ENCODE measurements at places on chromosomes 5 and 9. TPM values are rescaled to one million over a fixed set of nuclear protein-coding genes. Genes with fewer than 3 reads are reported as not detected.

FOXD4L3 gene
- total RNA-seq = 0.36 TPM

ACER2 gene
- 7.5 TPM for total RNA-seq

SPATA31C1 gene
- total RNA-seq = not detected

GRCh38 chr5:163190283-163190682 is 247.1 kb upstream of the CCNG1 start:
- no peak for DNase-seq

DNA sequence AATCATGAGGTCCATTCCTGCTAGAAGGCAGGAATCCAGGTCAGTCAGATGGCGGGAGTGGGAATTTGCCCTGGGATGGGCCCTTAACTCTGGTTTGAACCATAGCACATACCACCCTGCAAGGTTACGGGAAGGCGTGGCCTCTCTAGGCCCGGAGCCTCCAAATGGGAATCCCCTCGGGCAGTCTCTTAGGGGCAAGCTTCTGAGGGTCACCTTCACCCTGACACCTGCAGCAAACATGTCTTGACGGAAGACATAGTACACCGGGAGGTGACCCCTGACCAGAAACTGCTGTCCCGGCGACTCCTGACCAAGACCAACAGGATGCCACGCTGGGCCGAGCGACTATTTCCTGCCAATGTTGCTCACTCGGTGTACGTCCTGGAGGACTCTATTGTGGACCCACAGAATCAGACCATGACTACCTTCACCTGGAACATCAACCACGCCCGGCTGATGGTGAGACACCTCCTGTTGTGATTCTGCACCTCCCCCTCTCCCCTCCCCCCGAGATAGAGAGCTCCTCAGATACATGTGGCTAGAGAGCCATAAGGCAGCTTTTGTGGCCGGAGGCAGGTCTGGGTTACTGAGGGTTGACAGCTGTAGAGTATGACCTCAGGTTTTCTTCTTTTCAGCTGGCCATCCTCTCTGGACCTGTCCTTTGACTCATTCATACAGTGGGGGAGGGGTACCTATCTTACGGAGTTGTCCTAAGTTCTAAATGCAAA is 957 bp downstream of the PRELID1 start:
- no peak for DNase-seq

GRCh38 chr5:10479154-10479721 is 37.6 kb downstream of the ROPN1L start:
- DNase-seq = no peak

DNA sequence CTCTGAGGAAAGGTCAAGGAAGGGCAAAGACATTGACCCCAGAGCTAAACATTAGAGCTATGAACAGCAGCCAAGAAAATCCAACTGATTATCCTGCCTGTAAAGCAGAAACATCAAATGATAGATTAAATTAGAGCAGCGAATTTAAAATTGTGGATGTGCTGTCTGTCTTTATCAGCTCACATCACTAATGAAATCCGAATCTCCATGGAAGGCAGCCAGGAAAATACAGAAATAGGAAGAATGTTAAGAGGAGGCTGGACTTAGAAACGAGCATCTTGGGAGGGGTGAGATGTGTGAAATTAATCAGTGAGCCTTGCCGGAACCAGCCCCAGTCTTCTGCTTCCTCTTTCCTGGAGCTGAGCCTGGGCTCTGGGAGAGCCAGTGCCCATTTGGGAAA is 191.0 kb downstream of the PJA2 start:
- DNase-seq = no peak

- DNase-seq = no peak
Observed at GRCh38 chr5:133792024-133792423, 176.4 kb downstream of the C5orf15 start.

TAF11L5 gene
- not detected for total RNA-seq

- no peak for DNase-seq
Observed at GRCh38 chr5:172274951-172275753, 8.4 kb downstream of the UBTD2 start.

GRIN1 gene
- total RNA-seq = 0.77 TPM

GRCh38 chr9:129264388-129264787 is 86.3 kb upstream of the IER5L start:
- DNase-seq = no peak

Data from progenitor cell of endocrine pancreas (in vitro differentiated cells).